ENCODE measurements at places on chromosomes 11 and 22.
A peak's percentile ranks its signal among the peaks of the same experiment; 100 is the strongest.

DNA sequence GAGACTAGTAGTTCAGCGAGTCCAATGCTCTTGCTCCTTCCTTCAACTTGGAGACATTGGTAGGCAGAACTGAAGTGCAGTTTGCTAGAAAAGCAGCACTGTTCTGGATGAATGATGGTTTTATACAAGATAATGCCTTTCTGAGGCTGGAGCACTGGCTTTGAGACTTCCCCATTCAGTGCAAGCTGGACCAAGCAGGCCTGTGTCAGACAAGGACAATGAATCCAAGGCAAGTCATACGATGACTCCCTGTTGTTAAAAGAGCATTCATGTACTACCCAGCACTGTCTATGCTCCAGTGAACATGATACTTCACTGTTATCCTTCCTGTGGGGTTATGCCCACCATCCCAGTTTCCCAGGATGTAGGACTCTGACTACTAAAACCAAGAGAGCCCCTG, 242.3 kb upstream of the RAG2 start:
- DNase-seq, result no peak

DNA sequence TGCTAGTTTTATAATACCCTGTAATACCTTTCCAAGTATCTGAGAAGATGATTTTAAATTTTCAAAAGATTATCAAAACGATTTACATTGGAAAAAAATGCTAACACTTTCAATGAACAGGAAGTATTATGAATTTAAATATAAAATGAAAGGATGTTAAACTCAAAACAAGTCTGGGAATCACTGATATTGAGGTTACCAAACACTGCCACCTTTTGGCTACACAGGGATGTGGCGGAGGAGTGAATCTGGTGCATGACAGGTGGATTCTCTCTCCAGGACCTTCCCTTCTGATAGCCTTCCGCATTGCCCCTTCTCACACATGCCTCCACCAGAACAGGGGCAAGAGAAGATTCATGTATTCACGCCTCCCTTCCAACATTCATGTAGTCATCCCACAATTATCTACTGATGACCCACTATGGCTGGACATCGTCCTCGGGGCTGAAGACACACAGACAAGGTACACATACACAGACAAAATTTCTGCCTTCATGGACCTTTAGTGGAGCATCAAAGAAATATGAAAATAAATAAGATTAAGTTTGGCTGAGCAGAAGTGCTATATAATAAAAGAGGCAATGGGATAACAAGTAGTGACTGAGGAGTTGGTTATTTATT, 34.7 kb downstream of the ATG16L2 start:
- DNase-seq, result peak; percentile 22

GRCh38 chr22:20238901-20239675, 29.0 kb downstream of the RTN4R start:
- no peak for DNase-seq

GRCh38 chr11:69834811-69835800, 15.9 kb upstream of the FGF3 start:
- peak; percentile 22 for DNase-seq

DNA sequence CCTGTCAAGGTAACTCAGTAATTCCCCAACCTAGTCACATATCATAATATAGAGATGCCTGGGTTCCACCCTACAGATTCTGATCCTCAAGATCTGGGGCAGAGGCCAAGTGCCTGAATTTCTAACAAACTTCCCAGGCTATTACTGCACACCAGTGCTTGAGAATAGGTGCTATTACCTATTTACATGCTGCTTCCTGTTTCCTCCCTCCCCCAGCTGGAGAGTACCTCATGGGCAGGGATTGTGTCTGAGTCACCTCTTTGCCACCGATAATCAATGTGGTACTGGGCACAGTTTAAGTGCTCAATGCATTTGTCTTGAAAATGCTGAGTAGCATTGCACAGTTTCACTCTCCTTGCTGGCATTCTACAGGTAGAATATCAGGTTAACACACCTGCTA, 582.2 kb upstream of the CADM1 start:
- no peak for DNase-seq
